ENCODE measurements at places on chromosomes 11 and 22.

DNA sequence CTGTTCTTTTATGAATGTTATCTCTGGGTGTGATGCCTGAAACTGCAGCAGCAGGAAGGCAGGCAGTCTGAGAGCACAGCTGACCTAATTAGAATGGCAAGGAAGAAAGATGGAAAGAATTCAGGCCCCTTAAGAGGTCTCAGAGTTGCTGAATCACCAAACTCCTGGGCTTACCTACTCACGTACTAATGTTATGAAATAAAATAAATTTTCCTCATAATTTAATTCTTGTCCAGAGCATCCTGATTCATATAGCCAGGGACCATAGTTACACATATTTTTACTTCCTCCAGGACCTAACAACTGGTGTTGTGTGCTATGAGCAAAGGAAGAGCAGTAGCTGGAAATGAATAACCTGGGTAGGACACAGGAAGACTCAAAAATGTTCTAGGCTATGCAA, 41.9 kb downstream of the SNX19 start:
- DNase-seq: no peak

- no peak for DNase-seq
Observed at GRCh38 chr11:113255096-113255495, 59.3 kb upstream of the TTC12 start.

- no peak for DNase-seq
Observed at GRCh38 chr11:118067006-118067405, 9.9 kb upstream of the TMPRSS4 start.

DNA sequence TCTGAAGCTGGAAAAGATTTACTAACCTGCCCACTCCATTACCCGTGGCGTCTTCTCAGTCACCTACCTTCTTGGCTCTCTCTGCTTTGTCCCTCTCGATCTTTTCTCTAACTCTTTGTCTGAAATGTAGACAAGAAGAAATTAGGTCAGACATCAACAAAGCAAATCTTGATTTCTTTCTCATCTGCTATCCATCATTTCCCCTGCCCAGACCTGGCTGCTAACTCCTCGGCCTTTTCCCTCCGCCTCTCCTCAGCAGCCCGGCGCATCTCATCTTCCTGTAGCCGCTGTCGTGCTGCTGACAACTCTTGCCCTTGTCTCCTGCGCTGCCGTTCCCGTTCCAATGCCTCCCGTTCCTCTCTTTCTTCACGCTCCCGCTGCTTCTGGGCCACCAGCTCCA, 1.2 kb downstream of the UBXN1 start:
- DNase-seq: no peak

DNA sequence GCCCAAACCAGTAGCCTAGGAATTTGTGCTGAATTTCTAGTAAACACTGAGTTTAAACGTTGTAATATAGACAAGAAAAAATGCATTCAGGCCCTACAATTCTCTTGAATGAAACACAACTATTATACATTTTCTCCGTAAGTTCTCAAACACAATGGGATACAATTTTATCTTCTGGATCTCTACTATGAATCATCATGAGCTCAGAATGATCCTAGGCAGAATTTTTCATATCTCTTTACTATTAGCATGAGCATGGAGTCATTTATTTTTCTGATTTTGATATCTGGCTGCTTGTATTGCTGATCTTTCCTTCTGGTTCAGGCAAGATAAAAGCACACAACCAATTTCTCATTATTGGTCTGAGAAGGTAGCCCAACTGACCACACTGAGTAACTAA, 1123.4 kb upstream of the RAG2 start:
- DNase-seq: no peak

DNA sequence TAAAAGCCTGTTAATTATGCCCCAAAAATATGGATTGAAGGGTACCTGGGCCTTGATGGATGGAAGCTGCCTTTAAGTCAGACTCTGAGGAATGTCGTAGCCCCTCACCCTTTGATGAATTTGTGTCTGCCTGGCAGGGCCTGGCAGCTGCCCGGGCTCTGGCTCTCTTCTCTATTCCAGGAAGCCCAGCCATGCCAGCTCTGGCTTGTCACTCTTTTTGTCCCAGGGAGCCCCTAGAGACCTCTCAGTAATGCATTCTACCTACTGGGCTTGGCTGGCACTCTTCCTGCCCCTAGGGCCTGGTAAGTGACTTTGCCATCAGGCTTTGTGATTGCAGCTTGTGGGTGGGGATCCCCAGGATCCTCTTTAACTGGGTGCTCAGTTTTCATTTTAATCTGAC, 103.8 kb downstream of the GRIK4 start:
- DNase-seq: no peak

DNA sequence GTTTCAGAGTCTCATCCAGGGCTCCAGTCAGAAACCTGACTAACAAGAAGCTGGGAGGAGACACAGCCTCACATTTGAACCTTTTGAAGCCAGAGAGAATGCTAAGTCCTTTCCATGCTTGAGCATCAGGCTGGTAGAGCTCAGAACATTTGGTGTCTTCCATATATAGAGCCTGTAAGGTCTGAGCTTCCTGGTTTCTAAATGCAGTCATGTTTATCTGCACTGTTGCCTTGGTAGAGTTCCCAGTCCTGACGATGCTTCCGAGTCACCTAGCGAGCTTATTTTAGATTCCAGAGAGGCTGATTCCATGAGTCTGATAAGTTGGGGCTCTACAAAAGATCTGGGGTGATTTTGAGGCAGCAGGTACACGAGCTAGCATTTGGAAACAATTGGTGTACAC, 68.4 kb upstream of the SORL1 start:
- DNase-seq: no peak

GRCh38 chr22:24128631-24129262, 52.5 kb upstream of the SUSD2 start:
- no peak for DNase-seq

DNA sequence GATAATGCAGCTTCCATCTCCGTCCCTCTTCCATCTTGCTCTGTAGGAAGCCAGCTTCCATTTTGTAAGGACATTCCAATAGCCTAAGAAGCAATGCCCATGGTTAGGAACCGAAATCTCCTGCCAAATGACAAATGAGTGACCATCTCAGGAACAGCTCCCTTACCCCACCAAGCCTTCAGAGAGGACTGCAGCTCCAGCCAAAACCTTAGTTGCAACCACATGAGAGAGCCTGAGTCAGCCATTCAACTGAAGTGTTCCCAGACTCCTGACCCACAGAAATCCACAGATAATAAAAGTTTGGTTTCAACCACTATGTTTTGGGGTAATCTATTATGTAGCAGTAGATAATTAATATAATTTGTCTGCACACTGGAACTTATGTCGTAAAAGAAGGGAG, 51.7 kb upstream of the LDLRAD3 start:
- DNase-seq: no peak

DNA sequence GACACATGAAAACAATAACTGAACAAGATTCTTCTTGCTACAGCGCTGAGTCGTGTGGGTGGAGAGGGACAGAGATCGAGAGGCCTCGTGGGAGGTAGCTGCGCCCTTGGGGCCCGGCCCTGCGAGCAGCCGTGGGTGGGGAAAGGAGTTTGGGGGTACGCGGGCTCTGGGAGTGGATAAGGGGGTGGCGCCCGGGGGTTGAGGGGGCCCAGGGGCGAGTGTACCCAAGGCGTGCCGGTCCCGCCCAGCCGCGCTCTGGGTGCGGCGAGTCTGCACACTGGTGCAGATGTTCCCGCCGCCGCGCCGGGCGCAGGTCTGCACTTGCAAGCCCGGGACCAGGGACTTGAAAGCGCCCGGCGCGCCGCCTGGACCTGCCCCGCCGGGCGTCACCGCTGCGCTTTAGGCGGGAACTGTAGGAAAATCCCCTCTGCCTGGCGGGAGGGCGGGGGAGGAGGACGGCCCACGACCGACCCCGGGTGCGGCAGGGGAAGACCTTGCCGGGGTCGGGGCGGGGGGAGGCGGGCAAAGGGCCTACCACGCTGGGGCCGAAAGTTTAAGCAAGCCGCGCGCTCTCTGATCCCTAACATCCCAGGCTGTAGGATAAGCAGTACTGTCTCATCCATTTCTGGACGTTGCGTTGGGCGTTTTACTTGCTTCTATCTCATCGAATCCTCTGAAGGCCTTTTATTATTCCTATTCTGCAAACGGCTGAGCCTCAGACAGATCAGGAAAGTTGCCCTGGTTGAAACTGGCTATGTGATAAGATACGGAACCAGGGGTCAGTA, 1.4 kb upstream of the KREMEN1 start:
- DNase-seq: no peak

GRCh38 chr11:118660681-118661424, 18.6 kb downstream of the TREH start:
- DNase-seq: no peak

GRCh38 chr11:67284811-67285540, 4.1 kb upstream of the ANKRD13D start:
- no peak for DNase-seq

DNA sequence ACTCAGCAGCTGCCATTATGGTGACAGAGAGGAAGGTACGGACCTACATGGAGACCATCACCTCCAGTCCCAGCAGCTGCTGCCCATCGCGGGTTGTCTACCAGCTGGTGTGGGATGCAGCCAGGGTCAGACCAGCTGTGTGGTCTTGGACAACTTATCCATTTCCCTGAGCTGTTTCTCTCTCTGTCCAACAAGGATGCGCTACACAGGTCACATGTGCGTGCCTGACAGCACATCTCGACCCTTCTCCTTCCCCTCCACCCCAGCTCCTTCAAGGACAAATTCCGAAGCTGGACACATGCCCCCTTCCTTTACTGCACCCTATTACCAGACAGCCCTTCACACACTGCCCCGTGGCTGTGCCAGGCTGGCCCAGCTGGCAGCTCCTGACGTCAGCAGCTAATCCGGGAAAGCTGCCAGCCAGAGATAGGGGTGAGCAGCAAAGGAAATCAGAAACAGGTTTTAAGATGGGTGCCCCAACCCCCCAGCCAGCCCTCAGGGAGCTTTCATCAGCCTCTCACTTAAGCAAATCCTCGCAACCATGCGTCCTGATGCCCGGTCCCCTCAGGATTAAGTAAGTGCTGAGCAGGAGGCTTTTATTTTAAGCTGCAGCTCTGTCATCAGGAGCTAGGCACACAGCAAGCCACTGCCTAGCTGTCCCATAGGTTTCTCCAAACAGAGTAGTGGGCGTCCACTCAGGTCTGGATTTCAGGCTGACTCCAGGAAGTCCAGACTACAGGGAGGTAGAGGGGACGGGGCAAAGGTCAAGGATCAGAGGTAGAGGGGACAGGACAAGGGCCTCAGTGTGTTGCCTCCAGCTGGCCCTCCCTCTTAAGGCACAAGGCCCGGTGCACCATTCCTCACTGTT, 20.3 kb downstream of the TEF start:
- DNase-seq: no peak

- no peak for DNase-seq
Observed at GRCh38 chr22:40484906-40485669, 114.7 kb downstream of the SGSM3 start.

DNA sequence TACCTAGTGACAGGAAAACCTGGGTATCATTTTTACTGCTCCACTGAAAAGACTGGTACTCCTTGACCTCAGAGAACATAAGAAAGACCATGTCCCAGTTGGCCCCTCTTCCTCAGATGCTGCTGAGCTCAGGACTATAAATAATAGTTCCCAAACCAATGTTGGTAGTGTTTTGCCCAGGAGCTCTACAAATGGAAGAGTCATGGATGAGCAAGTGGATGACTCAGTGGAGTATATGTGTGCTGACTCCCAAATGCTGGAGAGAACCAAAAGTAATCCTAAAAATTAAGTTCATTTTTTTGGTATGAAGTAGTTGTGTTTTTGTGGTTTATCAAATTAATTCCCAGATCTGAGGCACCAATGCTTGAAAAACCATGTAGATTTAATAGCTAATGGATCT, 482.0 kb downstream of the KCNA4 start:
- no peak for DNase-seq

GRCh38 chr22:35559354-35560005, 18.8 kb downstream of the RASD2 start:
- no peak for DNase-seq

- DNase-seq: peak; percentile 53
Observed at GRCh38 chr22:42964994-42965699, 49.8 kb downstream of the PACSIN2 start.

DNA sequence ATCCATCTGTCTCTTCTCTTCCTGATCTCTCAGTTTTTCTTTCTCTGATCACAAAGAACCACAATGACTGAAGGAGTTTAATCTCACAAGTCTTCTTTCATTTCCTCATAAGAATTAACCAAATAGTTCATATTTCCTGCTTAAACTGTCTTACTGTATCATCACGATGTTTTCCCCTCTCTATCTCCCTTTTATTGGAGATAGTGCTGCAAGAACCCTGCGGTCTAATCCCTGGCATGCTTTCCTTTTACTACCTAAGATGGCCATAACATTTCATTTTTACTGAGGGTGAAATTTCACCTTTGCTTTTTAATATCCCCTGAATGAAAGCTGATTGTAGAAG, 28.9 kb downstream of the CARD18 start:
- no peak for DNase-seq

DNA sequence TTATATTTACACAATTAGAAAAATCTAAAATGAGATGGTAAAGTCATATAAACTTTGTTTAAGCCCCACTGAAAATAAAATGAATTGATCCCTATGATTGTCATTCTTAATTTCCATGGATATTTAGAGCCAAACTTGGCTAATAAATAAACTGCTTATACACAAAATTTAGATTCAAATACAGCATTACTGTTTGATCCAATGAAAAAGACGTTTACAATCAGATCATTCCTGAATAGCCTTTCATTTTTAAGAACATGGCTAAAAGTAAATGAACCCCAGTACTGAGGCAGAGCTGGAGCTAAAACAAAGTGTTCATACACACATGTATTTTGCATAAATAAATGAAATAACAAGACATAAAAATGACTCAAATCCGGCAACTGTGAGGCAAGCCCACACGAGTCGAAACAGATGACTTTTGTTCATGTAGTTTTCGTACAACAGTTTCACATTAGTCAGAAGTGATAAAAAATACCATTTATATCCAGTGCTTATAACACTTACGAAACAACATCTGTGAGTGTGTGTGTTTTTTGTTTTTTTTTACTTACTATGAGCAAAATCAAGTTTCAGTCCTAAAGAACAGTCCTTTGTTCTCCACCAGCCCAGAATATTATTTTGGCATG, 386.5 kb downstream of the SOX6 start:
- no peak for DNase-seq

DNA sequence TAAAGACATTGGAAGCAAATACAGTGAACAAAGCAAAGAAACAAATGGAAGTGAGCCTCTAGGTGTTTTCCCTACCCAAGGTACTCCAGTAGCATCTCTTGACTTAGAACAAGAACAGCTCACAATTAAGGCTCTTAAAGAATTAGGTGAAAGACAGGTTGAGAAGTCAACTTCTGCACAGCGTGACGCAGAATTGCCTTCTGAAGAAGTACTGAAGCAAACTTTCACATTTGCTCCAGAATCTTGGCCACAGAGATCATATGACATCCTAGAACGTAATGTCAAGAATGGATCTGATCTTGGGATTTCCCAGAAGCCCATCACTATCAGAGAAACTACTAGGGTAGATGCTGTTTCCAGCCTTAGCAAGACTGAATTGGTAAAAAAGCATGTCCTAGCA, 39.3 kb downstream of the RTN3 start:
- no peak for DNase-seq

DNA sequence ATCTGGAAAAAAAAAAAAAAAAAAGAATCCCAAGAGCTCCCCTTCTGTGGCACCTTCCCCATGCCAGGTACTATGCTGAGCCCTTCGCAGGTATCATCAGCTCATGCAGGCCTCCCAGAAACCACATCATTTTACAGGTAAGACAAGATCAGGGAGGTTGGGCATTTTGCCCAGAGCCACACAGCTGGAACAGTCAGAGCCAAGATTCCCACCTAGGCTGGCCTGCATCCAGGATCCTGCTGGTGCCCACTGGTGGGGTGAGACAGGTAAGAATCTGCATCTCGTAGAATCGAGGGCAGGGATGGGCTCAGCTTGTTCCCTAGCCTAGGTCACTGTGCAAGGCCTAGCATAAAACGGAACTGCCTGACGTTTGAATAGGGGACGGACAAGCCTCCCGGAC, 15.7 kb upstream of the MEN1 start:
- no peak for DNase-seq

GRCh38 chr11:64753380-64754123, 6.2 kb downstream of the PYGM start:
- no peak for DNase-seq

Data from stimulated activated effector memory CD8-positive, alpha-beta T cell treated with anti-CD3 and anti-CD28 coated beads, Interleukin-12 subunit alpha, Interleukin-12 subunit beta, amount 100 ng/mL, for 72 hours (primary cell).